ENCODE measurements at places on chromosomes 6 and 20.

GRCh38 chr6:21235162-21235561, 358.4 kb upstream of the SOX4 start:
- no peak for DNase-seq

GRCh38 chr6:30767158-30767943, 23.0 kb upstream of the IER3 start:
- DNase-seq = no peak

- DNase-seq = no peak
These were observed 5.5 kb downstream of the ERGIC3 start for GRCh38 chr20:35547329-35547728.

- DNase-seq = no peak
These were observed 26.3 kb downstream of the C6orf89 start for GRCh38 chr6:36912030-36912454.

DNA sequence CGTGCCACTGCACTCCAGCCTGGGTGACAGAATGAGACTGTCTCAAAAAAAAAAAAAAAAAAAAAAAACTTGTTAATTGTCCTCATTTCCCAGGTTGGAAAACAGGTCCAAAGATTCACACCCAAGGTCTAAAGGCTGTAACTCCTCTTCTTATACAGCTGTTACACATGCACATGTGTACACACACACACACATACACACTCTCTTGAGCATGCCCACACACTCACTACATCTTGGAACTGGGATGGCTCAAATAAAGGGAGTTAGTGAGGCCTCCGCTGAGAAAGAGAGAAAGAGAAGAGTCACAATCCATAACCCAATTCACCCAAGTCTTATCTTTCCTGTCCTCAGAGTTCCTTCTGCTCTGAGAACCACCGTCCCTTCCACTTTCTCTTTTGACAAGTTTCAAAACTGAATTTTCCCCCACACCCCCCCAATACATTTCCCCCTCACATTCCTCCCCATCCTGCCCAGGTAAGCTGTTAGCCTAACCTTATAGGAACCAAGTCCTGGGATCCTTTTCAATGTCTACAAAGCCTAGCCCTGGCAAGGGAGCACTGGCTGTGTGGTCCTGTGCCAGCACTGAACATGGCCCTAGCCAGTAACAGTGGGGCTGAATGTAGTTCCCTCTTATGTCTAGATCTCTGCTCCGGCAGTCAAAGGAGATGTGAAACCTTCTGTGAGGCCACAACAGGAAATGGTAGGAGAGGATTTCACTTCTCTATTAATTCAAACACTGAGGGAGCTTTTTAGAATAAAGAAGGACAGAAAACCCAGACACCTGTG, 3.2 kb upstream of the HLA-DMB start:
- no peak for DNase-seq

Measured in NCI-H69 (cell line).